ENCODE measurements at places on chromosomes 5 and 9.

GRCh38 chr5:90803876-90804275 lies 245.3 kb downstream of the ADGRV1 start:
- DNase-seq, result no peak

- peak; percentile 30 for DNase-seq
Measured at GRCh38 chr5:40240111-40240510, 439.6 kb upstream of the PTGER4 start.

DNA sequence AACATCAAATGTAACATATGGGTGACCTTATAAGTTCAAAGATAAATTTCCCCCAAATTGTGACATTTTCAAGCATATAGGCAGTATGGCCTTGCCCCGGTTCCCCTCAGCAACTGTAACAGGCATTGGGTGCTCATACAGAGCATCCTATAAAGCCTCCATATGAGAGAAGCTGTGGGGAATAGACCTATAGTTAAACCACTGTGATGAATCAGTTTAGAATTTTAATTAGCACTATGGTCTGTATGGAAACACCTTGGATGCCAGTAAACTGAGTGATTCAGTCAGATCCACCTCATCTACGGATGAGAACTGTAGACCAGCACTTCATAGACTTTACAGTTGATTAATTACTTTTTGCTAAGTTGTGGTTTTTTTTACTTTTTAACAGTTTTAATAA lies 79.4 kb downstream of the ERCC6L2 start:
- DNase-seq, result no peak

DNA sequence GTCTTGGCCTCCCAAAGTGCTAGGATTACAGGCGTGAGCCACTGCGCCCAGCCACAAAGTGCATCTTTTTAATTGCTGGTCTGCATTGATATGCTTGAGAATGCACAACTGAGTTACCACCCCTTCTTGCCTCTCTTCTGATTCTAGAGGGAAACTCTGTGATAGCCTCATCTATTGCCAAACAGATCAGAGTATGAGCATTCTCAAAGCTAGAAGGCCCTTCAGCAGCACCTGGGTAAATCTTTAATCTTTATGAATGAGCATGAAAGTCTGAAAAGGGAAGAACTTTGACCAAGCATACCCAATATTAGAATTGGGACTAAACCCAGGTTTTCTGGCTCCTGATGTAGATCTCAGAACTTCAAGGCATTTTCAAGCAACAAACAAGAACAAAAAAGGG lies 298.3 kb upstream of the TNC start:
- no peak for DNase-seq

- DNase-seq, result peak; percentile 61
Measured at GRCh38 chr9:1125741-1126140, 75.6 kb downstream of the DMRT2 start.

GRCh38 chr9:114465417-114465816 lies 39.9 kb downstream of the WHRN start:
- DNase-seq, result no peak

DNA sequence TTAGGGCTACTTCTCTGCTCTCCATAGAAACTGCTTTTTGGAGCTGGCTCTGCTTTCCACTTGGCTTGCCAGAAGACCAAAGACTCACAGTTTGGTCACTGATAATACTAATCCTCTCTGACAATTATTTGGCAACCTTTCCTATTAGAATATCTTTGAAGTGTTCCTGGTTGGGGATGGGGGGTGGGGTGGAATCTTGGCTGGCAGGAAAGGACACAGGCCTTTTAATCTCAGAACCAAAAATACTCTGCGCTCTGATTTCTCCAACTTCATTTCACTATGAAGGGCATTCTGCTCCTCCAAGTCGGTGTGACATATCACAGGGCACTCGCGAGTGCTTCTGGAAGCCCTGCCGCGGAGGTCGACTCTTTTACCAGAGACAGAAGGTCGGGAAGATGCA lies 1329.0 kb upstream of the WWC1 start:
- no peak for DNase-seq

GRCh38 chr5:172411484-172412072 lies 42.7 kb downstream of the SH3PXD2B start:
- DNase-seq, result no peak

DNA sequence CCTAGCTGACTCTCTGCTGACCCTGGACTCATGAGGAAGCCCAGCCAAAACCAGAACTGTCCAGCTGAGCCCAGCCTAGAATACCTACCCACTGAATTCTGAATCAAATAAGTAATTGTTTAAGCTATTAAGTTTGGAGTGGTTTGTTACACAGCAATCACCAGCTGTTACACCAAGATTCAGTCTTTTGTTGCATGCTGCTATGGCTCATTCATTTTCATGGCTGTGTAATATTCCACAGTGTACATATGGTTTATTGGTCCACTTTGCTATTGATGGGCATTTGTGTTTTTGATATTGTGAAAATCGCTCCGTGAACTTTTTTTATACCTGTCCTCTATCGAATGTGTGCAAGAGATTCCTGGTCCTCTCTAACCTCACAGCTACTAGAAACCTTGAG lies 156.4 kb downstream of the FGF18 start:
- DNase-seq, result no peak

DNA sequence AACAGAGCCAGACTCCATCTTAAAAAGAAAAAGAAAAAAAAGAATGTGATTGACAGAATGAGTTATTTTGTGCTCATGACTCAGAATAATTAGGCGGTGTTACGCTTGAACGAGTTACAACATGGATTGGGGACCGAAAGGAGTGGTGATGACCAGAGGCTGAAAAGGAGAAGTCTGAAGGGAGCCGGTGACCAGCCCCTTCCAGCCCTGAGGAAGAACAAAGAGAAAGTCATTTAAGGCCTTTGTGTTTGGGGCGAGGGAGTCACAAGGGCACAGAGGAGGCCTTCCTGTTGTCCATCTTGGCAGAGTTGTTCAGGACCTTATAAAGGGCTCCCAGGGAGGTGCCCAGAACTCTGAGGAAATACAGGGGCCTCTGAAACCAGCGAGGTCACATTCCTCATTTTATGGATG lies 131.6 kb downstream of the GOLPH3 start:
- DNase-seq, result no peak

- peak; percentile 95 for DNase-seq
Measured at GRCh38 chr9:111926421-111926875, 29.8 kb downstream of the UGCG start.

DNA sequence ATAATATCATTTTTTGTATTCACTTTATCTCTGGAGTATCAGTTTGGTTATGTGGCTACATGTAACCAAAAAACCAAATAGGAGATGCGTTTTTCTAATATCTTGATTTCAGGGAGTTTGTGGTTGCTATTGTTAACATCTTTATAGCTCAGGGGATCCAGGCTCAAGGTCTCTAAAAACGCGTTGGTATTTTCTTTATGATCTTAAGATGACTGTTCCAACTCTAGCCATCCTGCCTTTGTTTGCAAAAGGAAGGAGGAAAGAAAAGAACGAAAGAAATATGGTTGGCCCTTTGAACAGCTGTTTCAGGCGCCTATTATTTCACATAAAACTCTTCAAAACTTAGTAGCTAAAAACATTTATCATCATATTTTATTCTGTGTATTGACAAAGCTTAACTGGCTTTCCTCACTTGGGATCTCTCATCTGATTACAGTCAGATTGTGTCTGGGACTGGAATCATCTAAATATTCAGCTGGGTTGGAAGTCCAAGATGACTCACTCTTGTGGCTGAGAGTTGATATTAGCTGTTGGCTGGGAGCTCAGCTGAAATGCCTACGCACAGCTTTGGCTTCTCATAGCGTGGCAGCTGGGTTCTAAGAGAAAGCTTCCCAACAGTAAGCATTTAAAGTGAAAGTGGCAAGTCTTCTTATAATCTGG lies 60.1 kb downstream of the FAM174A start:
- peak; percentile 92 for DNase-seq
